Left renal cortex interstitium (tissue), 4 donors: ENCODE measurements at places on chromosomes 5 and 9. TPM values are rescaled to one million over a fixed set of nuclear protein-coding genes. Genes with fewer than 3 reads are reported as not detected.
A peak's percentile ranks its signal among the peaks of the same experiment; 100 is the strongest.

The PDE8B gene
- polyA plus RNA-seq = 4.0 TPM

The NDUFB6 gene
- polyA plus RNA-seq = 68.8 TPM

The BASP1 gene
- polyA plus RNA-seq = 83.8 TPM

DNA sequence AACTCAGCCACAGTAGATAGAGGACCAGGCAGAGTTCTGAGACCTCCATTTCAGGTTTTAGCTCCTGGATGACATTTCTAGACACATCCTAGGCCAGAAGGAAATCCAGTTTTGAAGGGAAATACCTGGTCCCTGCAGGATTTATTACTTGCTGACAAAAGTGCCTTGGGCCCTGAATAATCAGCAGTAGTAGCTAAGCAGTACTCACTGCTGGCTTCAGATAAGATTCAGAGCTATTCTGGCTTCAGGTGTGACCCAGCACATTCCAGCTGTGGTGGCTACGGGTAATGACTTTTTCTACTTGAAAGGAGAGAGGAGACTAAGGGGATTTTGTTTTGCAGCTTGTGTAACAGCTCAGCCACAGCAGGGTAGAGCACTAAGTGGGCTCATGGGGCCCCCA lies 34.0 kb downstream of the NDUFAF2 start:
- no peak for DNase-seq

DNA sequence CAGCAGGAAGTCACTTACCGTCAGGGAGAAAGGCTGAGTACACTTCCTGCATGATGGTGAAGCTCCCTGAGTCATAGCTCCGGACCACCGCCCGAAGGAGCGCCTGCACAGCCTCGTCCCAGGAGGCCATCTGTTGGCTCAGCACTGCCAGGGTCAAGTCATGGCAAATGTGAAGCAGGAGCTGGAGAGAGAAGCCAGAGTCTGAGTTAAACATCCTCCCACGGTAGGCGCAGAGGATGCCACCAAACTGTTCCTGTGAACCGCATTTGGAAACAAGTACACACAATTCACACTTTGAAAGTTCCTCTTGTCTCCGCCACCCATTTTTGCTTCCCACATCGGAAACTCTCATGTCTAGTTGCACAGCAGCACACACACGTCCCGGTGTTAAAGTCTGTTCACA lies 33.9 kb downstream of the CNOT8 start:
- no peak for DNase-seq

The PPP3R2 gene
- polyA plus RNA-seq = 0.04 TPM

- no peak for DNase-seq
These were observed 908.6 kb upstream of the EDIL3 start for GRCh38 chr5:85293145-85293785.

DNA sequence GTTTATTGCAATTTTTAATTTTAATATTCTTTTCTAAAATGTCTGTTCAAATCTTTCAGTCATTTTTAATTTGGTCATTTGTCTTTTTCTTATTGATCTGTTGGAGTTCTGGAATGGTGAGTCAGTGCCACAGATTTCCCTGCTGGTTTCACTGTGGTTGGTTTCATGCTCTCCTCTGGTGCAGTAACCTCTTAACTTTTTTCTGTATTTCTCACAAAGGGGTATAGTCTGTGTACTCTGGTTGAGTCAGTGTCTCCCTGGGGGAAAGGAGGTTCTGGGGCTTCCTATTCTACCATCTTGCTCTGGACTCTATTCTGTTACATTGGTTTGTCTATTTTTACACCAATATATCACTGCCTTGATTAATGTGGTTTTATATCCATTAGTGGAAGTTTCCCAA lies 178.8 kb downstream of the CSNK1G3 start:
- no peak for DNase-seq

The CKMT2 gene
- 11.1 TPM for polyA plus RNA-seq

- no peak for DNase-seq
These were observed 1068.6 kb downstream of the TAF11L14 start for GRCh38 chr5:18702821-18703220.

DNA sequence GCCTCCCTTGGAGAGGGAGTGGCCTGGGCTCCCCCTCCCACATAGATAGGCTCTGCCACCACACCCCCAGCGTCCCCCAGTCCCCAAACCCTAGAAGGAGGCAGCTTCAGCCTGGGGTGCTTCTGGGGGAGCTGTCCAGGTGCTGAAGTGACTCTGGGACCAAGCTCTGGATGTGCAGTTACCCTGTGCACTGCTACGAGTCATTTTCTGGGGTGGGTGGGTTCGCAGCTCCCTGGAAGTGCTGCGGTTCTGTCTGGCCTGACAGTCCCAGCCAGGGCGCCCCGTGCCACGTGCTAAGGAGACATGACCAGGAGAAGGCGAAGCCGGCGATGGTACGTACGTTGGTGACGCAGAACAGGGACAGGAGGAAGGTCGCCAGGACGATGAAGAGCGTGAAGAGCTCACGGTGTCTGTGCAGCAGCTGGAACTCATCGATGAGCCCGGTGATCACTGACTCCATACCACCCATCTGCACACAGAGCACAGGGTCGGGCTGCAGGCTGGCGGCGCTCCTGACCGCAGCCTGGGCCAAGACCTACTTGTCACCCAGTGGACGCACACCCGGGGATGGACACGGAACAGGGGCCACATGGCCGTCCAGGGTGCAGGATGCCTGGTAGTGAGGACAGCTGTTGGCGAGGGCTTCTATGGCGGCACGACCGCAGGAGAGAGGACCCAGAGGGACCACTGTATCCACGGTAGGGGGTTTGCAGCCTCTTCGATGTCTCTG lies 35.7 kb downstream of the SLC6A3 start:
- DNase-seq = no peak

The SPATA6L gene
- polyA plus RNA-seq = 6.6 TPM

The CDHR2 gene
- 15.0 TPM for polyA plus RNA-seq

- no peak for DNase-seq
These were observed 5.8 kb upstream of the TGFBI start for GRCh38 chr5:136022965-136023364.

The SYNPO gene
- 115 TPM for polyA plus RNA-seq

The ECSCR gene
- polyA plus RNA-seq = 20.3 TPM

GRCh38 chr9:73459817-73460216 lies 308.2 kb downstream of the ANXA1 start:
- no peak for DNase-seq

- no peak for DNase-seq
These were observed 4.9 kb downstream of the PCDHGC5 start for GRCh38 chr5:141493500-141494422.

- DNase-seq = no peak
These were observed 52.0 kb upstream of the ABL1 start for GRCh38 chr9:130782886-130783530.

GRCh38 chr9:102569436-102569835 lies 425.7 kb upstream of the CYLC2 start:
- no peak for DNase-seq

DNA sequence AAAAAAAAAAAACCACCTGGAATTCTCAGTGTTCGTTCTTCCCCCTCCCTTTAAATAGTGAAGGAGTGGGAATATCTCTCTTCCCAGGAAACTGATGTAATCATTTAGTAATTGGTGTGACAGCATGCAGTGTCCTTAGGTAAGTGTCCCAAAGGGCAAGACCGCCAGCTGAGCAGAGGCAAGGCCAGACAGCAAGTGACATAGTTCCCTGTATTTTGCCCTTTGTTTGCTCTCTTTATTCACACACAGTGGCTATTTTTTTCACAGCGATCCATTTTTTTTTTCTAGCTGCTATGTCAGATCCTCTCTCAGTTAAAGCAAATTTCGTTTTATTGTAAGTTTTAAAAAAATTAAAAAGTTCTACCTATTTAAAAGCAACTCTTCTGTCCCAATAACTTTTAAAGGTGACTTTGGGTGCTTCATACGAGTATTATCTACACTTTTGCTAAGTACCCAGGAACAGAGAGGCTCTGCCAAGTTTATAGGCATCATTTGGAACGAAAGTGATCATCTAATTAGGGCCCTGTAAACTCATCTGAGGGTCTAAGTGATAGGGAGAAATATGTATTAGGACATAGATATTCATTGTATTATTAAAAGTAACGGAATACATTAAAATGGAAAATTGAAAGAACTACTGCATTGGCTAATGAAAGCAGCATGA lies 98.2 kb upstream of the ALDH1A1 start:
- DNase-seq = no peak

- no peak for DNase-seq
These were observed 315.6 kb downstream of the MTRR start for GRCh38 chr5:8184455-8185063.

- no peak for DNase-seq
These were observed 16.2 kb upstream of the TLE4 start for GRCh38 chr9:79555474-79556089.

DNA sequence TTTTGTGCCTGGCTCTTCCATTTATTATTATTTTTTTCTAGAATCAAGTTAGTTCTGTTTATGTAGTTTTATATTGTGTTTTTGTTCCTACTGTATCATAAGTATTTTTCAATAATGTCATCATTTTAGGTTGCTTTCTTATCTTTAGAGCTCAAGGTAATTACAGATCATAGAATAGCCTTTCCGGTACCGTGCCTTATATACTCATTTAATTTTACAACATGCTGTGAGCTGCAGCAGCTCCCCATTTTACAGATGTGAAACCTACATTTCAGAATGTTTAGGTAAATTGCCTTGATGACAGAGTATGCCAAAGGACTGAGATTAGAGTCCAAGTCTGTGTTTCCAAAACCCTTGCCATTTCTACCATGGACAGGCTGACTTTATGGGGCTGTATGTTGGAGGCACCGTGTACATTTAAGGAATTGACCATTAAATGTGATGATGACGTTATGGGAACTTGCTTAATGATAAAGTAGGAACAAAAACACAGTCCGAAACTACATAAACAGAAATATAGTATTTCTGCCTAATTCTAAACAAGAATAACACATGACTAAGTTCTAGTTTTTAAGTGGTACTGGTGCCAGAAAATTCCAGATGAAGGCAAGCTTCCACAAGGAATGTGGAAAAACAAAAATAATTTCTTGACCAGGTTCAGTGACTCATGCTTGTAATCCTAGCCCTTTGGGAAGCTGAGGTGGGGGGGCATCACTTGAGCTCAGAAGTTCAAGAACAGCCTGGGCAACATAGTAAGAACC lies 97.7 kb downstream of the IQGAP2 start:
- DNase-seq = no peak

The STPG3 gene
- polyA plus RNA-seq = 3.5 TPM

The OR1Q1 gene
- not detected for polyA plus RNA-seq

DNA sequence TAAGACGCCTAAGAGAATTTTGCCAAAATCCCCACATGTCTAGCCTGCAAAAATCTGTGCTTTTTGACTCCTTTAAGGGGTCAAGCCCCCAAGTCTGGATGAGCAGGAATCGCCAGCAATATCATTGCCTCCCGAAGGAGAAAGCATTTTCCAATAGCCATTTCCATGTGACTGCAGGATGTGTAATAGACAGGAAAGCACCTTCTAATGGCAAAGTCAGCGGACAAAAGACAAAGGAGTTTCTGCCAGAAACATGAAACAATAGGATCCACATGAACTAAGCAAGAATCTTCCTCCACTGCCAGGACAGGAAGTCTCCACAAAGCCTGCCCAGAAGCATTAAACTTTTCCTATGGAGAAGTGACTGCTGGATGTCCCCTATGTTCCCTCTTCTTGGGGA lies 177.1 kb upstream of the PCSK5 start:
- no peak for DNase-seq

The BSPRY gene
- polyA plus RNA-seq = 11.1 TPM

DNA sequence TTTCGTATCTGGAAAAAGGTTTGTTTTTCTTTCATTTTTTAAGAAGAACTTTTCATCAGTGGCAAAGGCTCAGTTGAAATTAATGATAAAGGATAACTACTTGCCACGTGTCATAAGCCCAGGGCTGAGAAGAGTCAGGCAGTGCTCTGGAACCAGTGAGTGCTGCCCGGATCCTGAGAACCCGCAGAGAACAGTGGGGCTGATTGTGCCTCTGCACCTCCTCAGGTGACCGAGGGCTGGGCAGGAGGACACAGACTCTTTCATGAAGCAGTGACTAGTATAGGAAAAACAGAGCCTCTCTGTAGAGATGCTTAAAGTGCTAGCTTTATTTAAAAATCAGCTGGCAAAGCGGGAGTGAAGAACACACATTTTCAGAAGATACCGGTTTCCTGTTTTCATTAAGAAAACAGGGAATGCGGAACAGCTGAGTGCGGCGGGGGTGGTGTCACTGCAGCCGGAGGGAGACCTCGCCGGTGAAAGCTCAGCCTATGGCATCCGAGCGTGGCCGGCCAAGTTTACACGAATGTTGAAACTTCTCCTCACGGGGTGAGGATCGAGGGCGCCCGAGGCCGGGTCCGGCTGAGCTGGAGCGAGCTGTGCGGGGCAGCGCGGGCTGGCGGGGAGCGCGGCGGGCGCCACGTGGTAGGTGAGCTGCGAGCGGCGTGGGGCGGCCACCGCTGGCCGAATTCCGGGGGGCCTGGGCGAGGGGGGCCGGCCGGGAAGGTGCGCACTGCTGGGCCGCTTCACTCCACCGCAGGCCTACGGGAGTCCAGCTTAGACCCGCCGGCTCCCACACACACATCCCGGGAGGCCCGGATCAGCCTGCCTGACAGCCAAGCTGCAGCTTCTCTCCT lies 134.7 kb upstream of the DMRT1 start:
- no peak for DNase-seq

- no peak for DNase-seq
These were observed 79.4 kb downstream of the NLN start for GRCh38 chr5:65801352-65801783.

The BARHL1 gene
- polyA plus RNA-seq = not detected

DNA sequence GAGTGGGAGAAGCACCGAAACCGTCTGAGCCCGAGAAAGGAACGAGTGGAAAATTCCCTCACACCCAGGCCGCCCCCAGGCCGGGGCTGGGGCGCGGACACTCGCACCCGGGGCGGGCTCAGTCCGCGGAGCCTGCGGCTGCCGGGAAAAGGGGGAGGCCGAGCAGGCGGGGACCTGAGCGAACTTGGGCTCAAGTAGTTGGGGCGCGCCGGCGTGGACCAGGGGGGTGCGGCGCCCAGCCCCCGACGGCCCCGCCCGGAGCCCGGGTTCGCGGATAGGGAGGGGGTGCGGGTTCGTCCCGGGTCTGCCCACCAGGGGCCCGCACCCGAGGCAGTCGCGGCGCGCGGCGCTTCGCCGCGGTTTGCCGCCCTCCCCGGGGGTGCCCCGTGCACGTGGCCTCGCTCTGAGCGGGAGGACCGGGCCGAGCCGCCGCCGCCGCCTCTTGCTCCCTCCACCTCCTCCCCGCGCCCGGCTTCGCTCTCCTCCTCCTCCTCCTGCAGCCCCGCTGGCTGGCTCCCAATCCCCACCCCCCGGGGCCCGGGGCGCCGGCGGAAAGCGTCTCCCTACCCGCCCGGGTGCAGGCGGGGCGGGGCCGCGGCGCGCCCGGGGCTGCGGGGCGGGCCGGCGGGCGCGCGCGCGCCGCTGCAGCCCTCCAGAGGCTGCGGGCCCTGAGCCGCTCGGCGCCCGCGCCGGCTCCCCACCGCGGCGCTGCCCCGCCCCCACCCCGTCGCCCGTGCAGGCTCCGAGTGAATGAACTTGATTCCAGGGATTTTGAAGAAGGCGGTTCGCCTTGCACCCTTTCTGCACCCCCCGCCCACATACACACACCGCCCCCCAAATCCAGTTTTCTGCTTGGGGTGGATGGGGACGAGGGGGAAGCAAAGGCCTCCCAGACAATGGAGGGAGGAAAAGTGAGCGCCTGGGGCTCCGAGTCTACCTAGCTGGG lies 1.3 kb upstream of the NFIB start:
- DNase-seq = no peak

The ADAMTS13 gene
- 13.7 TPM for polyA plus RNA-seq

- peak; percentile 97 for DNase-seq
These were observed at the start of gene RMRP for GRCh38 chr9:35657546-35658136. Gene RMRP, minus strand, starts transcription at chr9:35658019.

GRCh38 chr5:107286447-107287098 lies 384.2 kb downstream of the EFNA5 start:
- DNase-seq = no peak

- peak; percentile 38 for DNase-seq
These were observed 53.1 kb upstream of the TYRP1 start for GRCh38 chr9:12640016-12640587.

GRCh38 chr9:90547896-90548295 lies 94.7 kb downstream of the DIRAS2 start:
- no peak for DNase-seq

The GPX3 gene
- 1,289 TPM for polyA plus RNA-seq
